ENCODE measurements at places on chromosomes 3 and 15.

DNA sequence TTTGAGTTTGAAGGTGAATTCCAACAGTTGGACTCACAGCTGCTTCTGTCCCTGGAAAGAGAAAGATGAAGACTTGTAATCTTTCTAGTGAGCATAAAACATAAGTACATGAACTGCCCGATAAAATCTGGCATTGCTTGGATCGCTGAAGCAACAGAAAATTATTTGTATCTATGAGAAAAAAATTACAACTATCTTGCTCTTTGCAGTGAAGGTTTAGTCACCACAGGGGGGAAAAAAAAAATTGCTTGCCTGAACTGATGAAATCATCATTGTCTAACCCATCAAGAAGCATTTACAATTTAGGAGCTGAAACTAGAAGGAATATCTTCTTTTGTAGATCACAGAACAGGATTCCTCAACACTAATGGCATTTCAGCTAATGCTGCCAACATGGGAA lies 20.0 kb downstream of the TMEM207 start:
- H3K4me1 ChIP-seq, result no peaks in the 10 kb centered on the region
- no peaks in the 10 kb centered on the region for H3K27me3 ChIP-seq
- no peak for DNase-seq

DNA sequence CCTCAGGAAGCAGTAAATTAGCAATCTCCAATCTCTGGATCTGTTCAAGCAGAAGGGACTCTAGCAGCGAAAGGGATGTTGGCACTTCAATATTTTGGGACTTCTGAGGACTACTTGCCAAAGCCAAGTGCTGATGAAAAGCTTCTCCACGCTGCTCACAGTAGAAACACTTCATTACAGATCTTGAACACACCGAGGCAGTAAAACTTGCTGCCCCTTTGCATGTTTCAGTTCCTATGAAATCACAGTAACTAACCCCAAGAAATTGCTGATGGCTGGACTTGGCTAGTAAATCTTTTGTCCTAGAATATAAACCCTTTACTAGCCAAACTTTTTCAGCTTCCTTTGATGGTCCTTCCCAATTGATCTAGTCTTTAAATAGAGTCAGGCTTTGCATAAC lies 750.5 kb upstream of the GRM7 start:
- H3K27ac ChIP-seq, result no peak overlapping the region
- H3K4me3 ChIP-seq, result no peak overlapping the region
- no peaks in the 10 kb centered on the region for H3K36me3 ChIP-seq
- DNase-seq, result no peak
- no peaks in the 10 kb centered on the region for H3K4me1 ChIP-seq
- H3K27me3 ChIP-seq, result no peaks in the 10 kb centered on the region

GRCh38 chr3:149247008-149247710 lies 25.5 kb upstream of the CP start:
- no peaks in the 10 kb centered on the region for H3K4me1 ChIP-seq
- no peak overlapping the region for H3K27ac ChIP-seq
- no peak for DNase-seq
- H3K4me3 ChIP-seq, result no peak overlapping the region

DNA sequence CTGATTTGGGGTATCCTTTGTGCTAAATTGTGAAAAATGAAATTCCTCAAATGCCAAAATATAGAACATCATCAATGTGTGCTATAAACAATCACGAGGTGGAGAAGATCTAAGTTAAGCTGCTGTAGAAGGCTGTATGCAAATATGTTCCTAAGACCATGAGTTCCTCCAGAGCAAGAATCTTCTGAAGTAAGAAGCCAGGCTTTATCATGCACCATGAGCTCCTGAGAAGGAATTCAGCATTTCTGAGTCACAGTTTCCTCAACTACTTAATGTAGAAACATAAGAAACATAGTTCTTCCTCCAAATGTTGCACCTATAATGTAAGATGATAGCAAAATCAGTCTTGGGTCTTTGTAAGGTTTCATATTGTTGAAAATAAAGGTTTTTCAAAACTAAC lies 241.7 kb upstream of the MDFIC2 start:
- no peak overlapping the region for H3K4me3 ChIP-seq
- H3K27ac ChIP-seq, result no peak overlapping the region
- H3K4me1 ChIP-seq, result no peaks in the 10 kb centered on the region

DNA sequence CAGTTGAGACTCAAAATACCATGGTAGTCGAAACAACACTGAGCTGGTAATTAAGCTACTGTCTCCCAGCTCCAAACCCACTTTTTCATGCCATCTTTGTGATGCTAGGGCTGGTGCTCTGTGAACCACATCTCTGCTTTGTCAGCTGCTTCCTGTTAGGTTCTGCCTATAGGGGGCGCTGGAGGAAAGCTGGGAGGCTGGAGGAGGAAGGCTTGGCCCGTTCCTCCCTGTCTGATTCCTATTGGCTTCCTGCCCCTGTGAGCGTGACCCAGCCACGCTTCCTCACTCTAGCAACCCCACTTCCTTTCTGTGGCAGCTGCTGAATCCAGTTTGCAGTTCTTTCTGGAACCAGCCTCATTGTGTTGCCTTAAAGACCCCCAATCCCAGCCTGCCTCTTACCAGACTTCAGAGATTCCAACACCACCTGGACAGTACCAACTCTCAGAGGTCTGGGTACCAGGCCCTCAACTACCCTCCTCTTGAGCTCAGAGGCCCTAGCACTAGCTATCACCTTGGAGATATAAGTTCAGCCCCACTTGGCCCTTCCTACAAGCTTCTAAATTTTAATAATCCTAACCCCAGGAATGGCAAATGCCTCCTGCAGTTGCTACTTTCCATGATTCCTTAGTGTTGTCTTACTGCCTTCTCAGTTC lies 120.9 kb downstream of the ERC2 start:
- H3K36me3 ChIP-seq, result no peaks in the 10 kb centered on the region
- no peak for DNase-seq
- H3K27ac ChIP-seq, result no peak overlapping the region
- no peaks in the 10 kb centered on the region for H3K4me1 ChIP-seq
- H3K27me3 ChIP-seq, result no peaks in the 10 kb centered on the region
- H3K4me3 ChIP-seq, result no peak overlapping the region

GRCh38 chr15:78222745-78223395 lies 11.5 kb downstream of the ACSBG1 start:
- peak overlapping the region; percentile 80 for H3K27ac ChIP-seq
- no peak for DNase-seq

- H3K36me3 ChIP-seq, result no peaks in the 10 kb centered on the region
- H3K27ac ChIP-seq, result no peak overlapping the region
- no peak overlapping the region for H3K4me3 ChIP-seq
These were observed 243.4 kb upstream of the P2RY1 start for GRCh38 chr3:152591515-152591914.

Data from right atrium auricular region (tissue), 2 donors.